ENCODE measurements at places on chromosomes 12 and 14. TPM values are rescaled to one million over a fixed set of nuclear protein-coding genes. Genes with fewer than 3 reads are reported as not detected.
A peak's percentile ranks its signal among the peaks of the same experiment; 100 is the strongest.

SAMD15 gene
- 1.4 TPM for polyA plus RNA-seq

- DNase-seq, result peak; percentile 45
These were observed at the start of gene TBK1 for GRCh38 chr12:64451687-64452558. Gene TBK1, plus strand, starts transcription at chr12:64452120. Its CDS starts 3,751 bp downstream, at chr12:64455871.

HOXC6 gene
- polyA plus RNA-seq, result 5.9 TPM

DNA sequence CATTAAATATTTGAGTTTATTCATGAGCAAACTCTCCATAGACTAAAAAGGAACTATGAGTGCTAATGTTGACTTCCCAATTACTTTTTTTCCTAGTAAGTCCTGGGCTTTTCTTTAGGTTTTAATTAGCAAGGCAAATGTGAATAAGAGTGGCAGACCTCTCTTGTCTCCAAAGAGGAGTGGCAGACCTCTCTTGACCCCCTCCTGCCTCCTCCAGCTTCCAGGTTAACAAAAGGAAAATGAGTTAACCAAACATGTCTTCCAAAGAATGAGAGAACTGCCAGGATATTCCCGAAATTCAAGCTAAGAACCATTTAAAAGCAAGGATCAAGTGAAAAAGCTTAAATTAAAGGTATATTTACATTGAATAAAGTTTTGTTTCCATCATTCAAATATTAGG, 253.2 kb downstream of the MDGA2 start:
- no peak for DNase-seq

DNA sequence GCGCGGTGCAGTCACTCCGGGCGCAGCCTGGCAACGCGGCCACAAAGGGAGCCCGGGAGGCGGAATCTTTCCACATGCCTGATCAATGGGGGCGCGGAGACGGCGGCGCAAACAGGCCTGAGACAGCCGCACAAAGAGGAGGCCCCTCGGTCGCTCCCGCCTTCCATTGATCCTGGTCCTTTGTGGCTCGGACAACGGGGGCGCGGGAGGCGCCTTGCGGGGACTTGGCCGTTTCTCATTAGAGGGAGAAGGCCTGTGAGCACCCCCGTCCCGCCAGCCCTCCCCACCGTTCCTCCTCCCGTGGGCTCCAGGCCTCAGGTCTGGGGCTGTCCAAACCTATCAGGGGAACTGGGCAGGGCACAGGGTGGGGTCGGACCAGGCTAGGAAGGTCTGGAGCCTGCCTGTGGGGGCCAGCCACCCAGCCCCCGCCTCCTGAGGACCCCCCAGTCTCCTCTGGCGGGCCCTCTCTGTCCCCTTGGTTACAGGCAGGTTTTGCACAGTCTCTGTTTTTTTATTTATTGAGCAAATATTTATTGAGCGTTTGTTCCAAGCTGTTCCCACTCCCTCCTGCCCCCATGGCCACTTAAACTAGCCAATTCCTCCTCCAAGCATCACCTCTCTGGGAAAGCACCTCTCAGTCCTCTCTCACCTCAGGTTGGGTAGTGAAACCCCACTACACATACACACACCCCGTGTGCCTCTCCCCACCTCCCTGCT, 29.0 kb upstream of the MSI1 start:
- no peak for DNase-seq

GRCh38 chr12:50387487-50387886, 8.9 kb downstream of the FAM186A start:
- no peak for DNase-seq

GRCh38 chr12:3491938-3492792, 1.2 kb downstream of the PRMT8 start:
- DNase-seq, result no peak

GRCh38 chr12:131941987-131942341, 7.8 kb upstream of the EP400 start:
- DNase-seq, result no peak

GRCh38 chr12:116799955-116800354, 61.8 kb downstream of the RNFT2 start:
- DNase-seq, result no peak

DNA sequence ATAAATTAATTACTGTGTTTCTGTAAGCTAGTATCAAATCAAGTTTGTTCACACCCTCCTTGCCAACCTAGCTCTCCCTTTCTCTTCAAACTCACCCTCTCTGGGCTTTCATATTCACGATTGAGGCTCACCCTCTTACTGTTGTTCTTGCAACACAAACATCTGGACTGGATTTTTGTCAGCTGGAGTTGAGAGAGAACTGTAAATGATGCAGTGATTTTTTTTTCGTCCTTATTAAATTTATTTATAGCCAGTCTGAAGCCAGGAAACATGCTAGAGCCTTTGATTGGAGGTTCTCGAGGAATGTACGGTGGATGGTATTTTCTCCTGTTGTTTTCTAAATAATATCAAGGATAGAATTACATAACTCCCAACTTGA, 485.1 kb downstream of the ZFP36L1 start:
- DNase-seq, result peak; percentile 61

RNU4-1 gene
- polyA plus RNA-seq, result not detected

DNA sequence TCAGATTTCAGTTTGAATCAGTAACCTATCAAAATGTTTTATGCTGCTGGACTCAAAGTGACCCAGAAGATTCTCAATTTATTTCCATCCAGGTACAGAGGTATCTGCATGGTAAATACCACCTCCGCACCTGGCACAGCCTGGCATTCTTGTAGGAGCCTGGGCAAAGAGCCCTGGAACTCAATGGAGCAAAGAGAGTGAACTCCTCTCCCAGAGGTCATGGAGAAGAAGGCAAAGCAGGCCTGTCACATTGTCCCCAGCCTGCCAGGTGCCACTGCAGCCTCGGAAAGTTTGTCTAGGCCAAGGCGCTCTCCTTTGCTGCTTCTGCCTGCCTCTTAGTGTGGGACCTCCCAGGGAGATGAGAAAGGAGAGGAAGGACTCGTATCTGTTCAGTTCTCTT, 319.8 kb downstream of the ZFP36L1 start:
- DNase-seq, result no peak

GRCh38 chr14:79825046-79825521, 386.2 kb downstream of the DIO2 start:
- no peak for DNase-seq

DNA sequence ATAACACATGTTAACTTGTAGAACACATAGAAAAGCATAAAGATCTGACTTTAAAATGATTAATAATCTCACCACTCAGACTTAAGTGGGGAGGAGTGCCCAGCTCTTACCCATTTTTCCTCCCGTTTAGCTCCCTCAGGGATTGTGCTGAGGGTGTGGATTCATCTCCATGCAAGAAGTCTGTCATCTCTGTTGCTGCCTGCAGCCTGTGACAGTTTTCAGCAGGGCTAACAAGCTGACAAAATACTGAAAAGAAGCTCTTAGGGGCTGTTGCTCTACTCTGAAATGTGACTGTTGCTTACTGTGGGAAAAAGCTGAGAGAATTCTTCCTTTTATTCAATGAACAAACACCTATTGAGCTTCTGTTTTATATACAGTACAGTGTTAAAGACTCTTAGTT, 216.2 kb downstream of the CPNE8 start:
- no peak for DNase-seq

HSPA2 gene
- 64.1 TPM for polyA plus RNA-seq

TAS2R14 gene
- 1.3 TPM for polyA plus RNA-seq

DNA sequence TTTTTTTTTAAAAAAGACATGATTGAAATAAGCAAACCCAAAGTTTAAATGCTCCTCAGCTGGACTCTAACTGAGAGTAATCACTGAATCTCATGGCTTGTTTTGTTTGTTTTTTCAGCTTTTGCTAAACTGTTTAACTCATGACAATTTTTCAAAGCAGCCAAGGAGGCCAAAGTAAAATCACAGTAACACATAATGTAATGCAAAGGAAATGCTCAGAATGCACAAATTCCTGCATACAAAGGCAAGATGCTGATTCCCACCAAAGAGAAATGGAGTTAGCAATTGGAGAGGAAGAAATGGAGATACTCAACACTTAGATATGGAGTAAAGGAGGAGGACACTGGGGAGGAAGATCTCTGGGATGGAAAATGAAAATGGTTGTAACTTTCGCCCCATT, 126.2 kb upstream of the SOX5 start:
- no peak for DNase-seq

- DNase-seq, result no peak
These were observed 1.5 kb downstream of the WNK1 start for GRCh38 chr12:753611-754472.

MAP1LC3B2 gene
- 2.5 TPM for polyA plus RNA-seq

- no peak for DNase-seq
These were observed 164.6 kb downstream of the SLC15A5 start for GRCh38 chr12:16112612-16113560.

DNA sequence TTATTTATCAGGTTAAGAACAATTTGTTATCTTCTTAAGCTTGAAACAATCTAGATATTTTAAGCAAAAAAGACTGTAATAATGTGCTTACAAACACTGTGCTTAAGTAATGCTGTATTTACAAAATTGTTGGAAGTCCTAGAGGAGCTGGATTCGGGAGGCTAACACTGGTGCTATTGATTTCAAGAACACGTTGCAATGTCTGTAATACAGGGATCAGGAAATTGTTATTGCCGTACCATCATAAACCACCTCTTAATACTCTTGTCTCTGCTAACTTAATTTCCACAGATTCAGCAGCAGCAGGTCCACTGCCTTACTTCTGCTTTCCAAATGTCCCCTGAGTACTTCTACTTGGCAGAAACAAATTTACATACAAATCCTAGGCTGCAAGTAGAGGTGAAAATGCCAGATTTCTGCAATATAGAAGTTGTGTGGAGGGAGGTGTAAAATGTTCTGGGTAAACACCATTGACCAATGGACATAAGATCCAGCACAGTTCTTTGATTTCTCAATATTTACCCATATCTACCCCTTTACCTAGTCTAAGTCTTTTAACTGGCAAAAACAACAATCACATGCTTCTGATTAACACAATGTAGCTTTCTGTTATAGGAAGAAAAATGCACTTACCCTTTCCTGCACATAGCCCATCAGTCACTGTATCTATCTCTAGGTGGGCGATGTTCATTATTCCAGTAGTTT, 663.4 kb downstream of the TMTC2 start:
- no peak for DNase-seq

FAM234B gene
- 2.8 TPM for polyA plus RNA-seq

DNA sequence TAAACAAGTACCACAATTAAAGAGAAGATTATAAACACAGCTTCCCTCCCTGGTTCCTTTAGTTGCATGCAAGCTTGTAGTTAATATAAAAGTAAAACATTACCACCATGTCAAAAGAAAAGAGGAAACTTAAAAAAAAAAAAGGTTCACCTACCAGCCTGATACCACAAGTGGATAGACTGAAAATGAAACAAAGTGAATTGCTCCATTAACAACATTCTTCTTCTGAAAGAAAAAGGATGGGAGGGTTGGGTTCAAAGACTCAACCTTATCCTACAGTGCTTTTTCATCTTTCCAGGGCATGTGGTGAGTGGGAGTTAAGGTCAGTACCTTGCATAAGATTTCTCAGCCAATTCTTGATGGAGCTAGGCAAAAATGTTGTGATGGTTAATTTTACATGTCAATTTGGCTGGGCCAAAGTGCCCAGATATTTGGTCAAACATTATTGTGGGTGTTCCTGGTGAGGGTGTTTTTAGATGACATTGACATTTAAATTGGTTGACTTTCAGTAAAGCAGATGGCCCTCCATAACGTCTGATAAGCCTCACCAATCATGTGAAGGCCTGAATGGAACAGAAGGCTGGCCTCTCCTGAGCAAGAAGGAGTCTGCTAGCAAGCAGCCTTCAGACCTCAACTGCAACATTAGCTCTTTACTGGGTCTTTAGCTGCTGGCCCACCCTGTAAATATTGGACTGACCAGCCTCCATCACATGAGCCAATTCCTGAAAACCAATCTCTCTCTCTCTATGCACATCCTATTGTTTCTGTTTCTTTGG, 28.8 kb downstream of the VCPKMT start:
- no peak for DNase-seq
